RWPE2 (cell line): ENCODE measurements at places on chromosomes 6 and 20.

DNA sequence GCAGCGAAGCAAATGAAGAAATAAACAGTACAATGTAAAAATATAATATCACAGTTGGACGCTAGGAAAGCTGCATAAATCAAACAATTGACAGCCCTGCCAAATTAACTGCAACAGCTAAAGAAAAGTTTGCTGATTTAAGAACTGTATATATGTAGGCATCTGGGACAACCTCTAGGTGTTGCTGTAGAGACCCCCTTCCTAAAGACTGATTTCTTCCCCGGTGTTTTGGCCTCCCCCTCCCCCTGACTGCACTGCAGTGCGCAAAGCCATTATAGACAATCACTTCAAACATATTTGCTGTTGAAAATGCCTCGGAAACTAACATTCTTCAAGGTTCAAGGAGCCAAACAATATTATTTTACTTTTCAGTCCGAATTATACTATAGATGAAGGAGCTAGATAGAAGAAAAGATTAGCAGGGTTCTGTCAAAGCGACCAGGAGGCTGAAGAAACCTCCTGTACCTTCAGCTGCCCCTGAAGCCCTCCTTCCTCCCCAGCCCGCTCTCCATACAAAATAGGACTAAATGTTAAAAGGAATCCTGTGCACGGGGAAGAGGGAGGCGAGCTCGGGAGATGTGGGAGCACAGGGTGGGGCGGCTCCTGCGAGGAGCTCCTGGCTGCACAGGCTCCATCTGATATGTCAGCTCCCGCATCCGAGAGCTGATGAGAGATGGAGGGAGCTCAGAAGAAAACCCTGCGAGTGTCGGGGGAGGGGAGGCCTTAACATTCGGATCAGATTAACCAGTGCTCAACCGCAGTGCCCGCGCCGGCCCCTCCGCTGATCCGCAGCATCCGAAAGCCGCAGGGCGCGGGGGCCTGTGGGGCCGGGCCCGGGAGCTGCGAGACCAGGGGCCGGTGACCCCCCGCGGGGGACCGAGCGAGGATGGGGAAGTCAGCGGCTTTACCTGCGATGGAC, 822 bp downstream of the ELOVL4 start:
- DNase-seq: peak; percentile 40

- DNase-seq: no peak
Observed at GRCh38 chr6:88074791-88075190, 27.1 kb downstream of the SPACA1 start.

GRCh38 chr6:80633412-80633811, 526.9 kb downstream of the BCKDHB start:
- no peak for DNase-seq

- DNase-seq: no peak
Observed at GRCh38 chr20:25321262-25321831, 69.3 kb downstream of the ABHD12 start.

- peak; percentile 34 for DNase-seq
Observed at GRCh38 chr6:166683477-166683876, 56.4 kb upstream of the RPS6KA2 start.

- no peak for DNase-seq
Observed at GRCh38 chr6:14038467-14039437, 78.8 kb upstream of the CD83 start.

GRCh38 chr6:90177544-90178383, 118.9 kb downstream of the BACH2 start:
- DNase-seq: no peak

DNA sequence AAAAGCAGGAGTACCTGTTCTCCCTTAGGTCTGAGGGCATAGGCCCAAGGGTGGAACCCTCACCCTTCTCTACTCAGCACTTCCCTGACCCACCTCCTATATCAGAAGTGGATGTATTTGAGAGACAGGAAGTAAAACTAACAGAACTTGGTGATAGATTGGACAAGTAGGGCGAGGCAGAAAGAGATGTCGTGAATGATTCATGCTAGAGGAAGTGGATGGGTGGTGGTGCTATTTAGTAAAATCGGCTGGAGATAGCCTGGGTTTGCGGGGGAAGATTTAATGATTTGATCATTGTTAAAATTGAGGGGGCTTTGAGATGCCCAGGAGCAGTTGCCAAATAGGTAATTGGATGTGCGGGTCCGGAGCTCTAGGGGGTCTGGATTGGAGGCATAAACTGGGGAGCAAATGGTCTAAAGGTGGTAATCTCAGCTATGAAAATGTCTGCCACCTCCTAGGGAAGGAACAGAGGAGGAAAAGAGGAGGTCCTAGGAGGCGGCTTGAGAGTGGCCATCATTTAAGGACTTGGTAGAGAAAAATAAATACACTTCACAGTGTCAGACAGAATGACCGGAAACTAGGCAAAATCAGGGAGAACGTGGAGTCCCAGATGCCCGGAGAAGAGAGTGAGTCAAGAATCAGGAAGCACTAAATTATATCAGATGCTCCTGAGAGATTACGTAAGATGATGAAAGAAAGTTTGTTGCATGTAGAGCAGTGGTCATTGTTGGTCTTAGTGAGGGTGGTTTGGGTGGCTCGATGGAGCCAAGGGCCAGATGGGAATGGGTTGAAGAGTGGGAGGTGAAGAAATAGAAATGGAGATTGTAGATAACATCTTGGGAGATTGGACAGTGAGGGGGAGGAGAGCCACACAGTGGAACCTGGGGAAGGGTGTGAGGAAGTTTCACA, 142.0 kb downstream of the CEP57L1 start:
- no peak for DNase-seq

DNA sequence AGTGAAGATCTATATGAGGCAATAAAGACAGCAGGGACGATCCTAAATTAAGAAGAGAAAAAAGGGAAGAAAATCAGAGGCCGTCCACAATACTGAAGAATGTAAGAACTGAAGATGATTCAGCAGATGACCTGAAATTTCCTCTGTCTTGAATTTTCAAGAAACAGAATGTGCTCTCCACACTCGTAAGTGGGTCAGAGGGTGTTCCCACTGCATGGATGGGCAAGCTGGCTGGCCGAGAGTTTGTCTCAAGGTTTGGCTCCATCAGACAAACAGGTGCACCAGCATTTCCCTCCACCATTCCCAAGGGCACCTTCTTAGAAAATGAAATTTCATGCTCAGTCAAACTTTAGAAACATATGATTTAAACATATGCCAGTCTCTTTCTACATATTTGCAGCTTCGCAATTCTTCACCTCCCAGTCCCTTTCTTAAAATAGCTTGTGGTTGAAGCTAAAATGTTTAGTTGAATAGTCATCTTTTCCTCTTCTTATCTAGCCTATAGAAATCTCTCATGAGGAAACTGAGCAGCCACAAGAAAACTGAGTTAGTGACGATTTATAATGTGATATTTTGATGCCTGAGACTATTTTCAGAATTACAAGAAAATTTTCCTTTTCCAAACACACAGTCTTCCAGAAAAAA, 576.4 kb downstream of the PRKN start:
- no peak for DNase-seq

DNA sequence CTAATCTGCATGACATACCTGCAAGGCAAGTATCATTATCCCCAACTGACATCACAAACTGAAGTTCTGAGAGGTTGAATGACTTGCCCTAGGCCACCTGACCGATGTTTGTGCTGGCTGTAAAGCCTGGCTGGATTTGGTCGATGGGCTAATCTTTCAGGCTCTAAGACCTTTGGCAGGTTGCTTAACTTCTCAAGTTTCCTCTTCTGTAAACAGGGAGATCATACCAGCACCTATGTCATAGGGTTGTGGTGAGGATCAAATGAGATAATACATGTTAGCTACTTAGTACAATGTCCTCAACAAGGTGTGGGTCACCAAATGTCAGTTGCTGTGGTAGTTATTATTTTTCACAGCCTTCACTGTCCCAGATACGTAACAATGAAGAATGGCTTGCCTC, 14.2 kb downstream of the ANKRD66 start:
- DNase-seq: no peak

GRCh38 chr20:10218536-10219451, at the start of gene SNAP25:
Gene SNAP25 (plus strand): TSS chr20:10218830. CDS start chr20:10275492, 56,662 bp downstream.
- peak; percentile 82 for DNase-seq

- no peak for DNase-seq
Observed at GRCh38 chr20:38751360-38751976, 3.2 kb downstream of the ACTR5 start.

- DNase-seq: peak; percentile 82
Observed at GRCh38 chr6:73388800-73389512, 5.7 kb upstream of the DDX43 start.
